Heart right ventricle (tissue), 16 donors: ENCODE measurements at places on chromosomes 11 and 22. TPM values are rescaled to one million over a fixed set of nuclear protein-coding genes. Genes with fewer than 3 reads are reported as not detected.
A peak's percentile ranks its signal among the peaks of the same experiment; 100 is the strongest.

BCO2 gene
- polyA plus RNA-seq = 132 TPM

- no peak for DNase-seq
These were observed 207.5 kb downstream of the ETS1 start for GRCh38 chr11:128379587-128380580.

- DNase-seq = no peak
These were observed 6.4 kb downstream of the MARK2 start for GRCh38 chr11:63845303-63845702.

DNA sequence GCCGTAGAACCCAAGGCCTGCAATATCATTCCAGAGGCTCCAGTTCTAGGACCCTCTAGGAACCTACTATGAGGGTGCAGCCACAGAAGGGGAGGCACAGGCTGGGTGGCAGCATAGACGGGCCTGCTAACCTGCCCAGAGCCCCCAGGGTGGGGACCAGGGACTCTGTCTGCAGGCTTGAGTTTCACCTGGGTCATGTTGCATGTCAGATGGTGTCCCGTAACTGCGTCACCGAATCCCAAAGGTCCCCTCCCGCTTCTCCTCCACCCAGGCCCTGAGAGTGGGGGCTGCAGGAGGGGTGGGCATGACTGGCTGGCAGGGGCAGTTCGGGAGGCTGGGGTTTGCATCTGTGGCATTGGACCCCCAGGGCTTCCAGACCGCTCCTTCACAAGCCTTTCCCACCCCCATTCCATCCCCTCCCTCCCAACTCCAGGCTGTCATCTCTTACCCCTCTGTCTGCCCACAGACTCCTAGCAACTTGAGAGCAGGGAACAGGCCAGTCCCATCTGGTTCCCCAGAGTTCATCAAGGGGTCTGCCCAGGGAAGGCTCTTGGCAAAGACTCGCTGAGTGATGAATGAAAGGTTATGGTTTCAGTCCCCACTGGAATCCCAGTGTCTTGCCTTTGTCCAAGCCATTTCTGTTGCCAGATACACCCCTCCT is 16.3 kb downstream of the MYO7A start:
- DNase-seq = no peak

DNA sequence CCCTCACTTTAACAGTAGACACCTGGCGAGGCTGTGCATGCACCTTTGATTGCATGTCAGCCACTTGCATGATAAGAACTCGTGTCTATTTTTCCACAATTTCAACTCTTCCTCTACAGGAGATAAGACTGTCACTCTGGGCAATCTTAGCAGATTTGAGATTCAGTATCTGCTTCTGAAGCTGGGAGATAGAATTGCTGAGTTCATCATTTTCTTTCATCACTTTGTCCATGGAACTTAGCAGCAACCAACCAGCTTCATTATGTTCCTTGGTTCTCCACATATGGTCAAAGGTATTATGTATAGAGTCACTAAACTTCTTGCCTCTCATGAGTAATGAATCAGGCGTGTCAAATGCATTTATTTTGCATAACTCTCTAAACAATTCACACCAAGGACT is 17.1 kb downstream of the MTNR1B start:
- no peak for DNase-seq

DNA sequence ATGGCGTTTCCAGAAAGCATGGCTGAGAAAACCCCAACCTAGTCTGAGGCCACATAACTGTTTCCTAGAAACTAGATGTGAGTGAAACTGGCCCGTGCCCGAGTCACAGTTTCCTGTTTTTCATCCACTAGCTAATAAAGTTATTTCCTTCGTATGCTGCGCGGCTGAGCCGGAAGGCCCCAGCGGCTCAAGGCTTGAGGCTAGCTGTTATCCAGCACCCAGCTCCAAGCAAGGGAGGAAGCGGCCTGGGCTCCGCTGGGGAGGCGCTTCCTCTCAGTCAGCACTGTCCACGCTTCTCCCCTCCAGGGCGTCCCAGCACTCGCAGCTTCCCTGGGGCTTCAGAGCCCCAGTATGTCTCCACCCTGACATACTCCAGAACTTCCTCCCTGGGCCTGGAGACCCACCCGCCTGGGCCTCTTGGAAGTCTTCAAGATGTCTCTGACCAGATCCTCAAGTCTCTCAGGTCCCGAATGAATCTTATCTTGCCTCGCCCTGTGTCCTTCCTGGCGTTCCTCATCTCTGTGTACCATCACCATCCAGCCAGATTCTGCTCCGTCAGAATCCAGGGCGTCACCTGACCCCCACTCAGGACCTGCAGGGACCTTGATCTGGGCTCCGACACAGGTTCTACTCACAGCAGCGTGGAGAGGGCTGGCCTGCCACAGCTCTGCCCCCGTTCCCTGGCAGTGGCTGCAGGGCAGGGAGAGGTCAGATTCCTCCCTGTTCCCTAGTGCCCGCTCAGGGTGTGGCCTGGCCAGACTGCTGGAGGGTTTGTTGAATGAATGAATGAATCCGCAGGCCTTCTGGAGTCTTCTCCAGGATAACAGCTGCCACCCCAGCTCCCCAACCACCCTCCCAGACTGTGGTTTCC is 81.9 kb downstream of the LRRC32 start:
- peak; percentile 77 for DNase-seq

- DNase-seq = no peak
These were observed 36.1 kb downstream of the ME3 start for GRCh38 chr11:86636275-86636674.

- no peak for DNase-seq
These were observed 14.2 kb downstream of the SAAL1 start for GRCh38 chr11:18091731-18092130.

- DNase-seq = no peak
These were observed 10.6 kb upstream of the MFRP start for GRCh38 chr11:119357074-119357473.

DNA sequence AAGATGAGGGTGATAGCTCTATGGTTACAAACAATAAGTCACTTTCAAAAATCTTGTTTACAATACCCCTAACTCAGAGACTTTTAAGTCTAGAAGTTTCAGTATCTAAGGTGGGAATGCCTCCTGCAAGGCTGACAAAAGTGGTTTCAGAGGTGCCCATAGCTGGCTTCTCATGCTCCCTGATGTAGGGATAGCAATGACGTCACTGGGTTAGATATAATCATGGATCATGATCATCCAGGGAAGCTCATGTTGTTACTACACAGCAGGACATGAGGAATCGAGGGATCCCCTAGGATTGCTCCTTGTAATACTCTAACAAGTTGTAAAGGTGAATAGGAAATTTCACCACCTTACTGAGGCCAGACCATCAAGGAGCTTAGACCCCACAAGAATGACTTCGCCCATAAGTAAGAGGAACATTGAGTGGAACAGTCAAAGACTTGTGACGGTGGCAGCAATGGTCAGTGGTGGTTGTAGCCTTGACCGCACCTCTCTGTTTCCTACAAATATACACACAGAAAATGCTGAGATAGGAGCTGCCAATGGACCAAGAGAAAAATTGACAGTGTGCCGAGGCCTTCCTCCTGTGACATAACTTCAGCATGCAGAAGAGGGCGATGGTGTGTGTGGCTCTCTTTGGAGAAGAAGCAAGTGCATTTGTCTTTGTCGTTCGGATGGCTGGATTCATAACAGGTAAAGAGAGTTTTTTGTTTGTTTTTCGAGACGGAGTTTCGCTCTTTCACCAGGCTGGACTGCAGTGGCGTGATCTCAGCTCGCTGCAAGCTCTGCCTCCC is 15.6 kb downstream of the APOL4 start:
- DNase-seq = no peak

- DNase-seq = no peak
These were observed 324.2 kb downstream of the DCDC1 start for GRCh38 chr11:31045335-31045734.

GRCh38 chr22:44955102-44955501 is 54.7 kb downstream of the PHF21B start:
- no peak for DNase-seq

HSPB2 gene
- polyA plus RNA-seq = 37.7 TPM

DNA sequence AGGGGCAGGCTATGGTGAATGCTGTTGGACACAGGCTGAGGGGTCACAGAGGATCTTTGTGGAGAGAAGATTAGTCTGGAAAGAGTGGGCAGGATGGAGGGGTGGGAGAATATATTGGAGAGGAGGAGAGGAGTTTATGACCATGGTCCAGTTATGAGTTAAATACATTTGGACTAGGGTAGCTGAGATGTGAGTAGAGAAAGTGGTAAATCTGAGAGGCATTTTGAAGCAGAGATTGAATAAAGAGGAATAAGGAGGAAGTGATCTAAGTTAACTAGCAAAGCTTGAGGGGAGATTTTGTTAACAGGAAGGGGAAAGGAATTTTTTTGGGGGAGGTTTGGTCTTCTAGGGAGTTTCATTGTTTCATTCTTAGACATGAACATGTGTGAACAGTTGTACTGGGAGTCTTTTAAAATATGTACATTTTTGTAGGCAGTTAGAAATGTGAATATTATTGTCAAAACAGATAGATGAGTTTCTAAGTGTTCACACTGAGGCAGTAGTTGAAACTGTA is 43.1 kb upstream of the EED start:
- no peak for DNase-seq

DNA sequence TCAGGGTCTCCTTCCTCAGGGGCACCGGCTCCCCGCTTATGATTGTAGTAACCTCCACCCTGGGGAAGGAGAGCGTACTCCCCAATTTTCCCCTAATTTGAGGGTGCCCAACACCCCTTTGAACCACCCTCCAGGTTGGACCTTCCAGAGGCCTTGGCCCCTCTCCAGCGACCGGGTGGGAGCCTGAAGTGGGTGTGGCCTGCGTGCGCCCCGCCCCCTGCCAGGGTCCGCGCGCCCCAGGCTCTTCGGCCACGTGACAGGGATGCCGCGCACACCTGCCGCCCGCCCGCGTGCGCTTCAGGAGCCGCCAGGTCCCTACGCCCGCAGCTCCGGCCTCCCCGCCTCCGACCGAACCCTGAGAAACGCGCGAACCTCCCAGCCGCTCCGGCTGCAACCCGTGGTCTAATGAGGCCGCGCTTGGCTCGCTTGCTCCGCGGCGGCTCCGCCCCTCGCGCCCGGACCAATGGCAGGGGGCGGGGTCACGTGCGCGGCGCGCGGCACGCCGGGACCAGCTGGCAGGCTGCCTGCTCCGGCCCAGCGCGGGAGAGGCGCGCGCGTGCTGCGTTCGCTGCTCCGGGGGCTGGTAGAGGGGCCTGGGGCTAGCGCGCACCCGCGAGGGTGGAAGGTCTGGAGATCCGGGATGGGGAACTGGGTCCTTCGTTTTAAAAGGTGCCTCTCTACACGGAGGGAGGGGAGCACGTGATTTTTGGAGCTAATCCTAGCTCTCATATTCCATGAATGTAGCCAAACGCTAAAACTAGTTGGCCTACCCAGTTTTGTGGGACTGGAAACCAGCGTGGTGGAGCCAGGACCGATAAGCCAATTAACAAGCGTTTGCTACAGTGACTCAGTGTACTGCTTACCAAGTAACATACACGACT is at the start of gene FOXRED2:
Gene FOXRED2 (minus strand): TSS at position 404 of the 881 bp plus-strand sequence. CDS start 618 bp downstream, outside the sequence.
- peak; percentile 92 for DNase-seq

DNA sequence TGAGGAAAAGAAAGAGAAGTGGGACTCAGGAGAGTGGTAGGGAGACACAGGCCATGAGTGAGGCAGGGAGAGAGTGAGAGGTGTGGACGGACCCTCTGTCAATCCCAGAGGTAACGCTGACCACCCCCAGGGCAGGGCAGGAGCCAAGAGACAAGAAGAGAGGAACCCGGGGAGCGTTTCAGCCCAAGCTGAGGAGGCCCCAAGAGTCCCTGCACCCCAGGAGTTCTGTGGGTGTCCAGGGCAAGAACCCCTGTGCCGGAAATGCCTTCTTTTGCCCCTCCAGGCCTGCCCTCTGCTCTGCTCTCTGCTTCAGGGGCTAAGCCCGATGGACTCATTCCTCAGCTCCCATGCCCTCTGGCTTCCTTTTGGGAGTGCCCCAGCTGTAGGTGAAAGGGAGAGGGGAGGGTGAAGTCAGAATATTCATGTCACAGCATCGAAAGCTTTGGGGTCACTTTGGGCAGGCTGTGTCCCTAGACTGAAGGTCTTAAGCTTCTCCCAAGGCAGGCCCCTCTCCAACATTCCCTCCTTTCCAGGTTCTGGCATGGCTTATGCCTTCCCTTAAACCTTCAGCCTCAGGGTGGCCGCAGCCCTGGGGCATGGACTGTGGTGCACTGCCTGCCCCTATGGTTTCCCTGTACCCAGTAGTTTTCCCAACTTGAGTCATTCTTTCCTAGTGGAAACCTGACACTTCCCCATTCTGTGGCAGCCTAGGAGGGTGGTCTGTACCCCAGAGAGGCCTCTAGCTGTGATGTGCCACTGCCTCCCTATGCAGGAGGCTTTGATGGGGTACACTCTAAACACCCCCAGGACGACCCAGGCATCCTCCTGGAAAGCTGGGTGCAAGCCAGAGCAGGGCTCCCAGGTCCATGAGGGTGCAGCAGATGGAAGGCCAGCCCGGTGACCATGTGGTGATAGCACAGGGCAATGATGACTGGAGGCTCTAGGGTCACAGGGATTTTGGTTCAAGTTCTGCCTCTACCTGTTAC is 27.1 kb downstream of the MYEOV start:
- no peak for DNase-seq

DNA sequence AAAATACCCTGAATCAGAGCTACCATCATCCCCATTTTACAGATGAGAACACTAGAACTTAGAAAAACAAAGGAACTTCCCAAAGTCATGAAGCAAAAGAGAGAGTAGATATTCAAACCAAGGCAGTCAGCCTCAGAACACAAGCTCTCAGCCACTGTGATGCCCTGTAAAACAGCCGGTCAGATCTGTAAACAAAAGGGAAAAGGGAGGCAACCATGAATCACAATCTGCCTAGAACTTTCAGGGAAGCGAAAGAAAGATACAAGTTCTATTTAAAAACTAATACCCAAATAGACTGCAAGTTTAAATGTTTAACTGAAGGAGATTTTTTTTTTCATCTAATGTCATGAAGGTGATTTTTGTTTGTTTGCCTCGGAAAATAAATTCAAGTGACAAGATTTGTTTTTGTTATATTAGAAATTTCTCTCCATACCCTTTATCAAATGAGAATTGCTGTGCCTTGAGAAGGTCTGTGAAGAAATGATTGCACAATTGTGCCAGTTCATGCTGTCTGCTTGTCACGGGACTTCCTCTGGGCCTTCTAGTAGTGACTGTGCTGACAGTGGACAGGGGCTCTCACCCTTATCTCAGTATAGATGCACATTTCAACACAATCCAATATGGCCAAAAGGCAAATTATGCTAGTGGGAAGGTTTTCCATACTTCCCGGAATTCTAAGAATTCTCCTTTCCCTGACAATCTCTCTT is 11.7 kb downstream of the SAA1 start:
- no peak for DNase-seq

FOLR3 gene
- not detected for polyA plus RNA-seq

- DNase-seq = no peak
These were observed 273.2 kb downstream of the DCDC1 start for GRCh38 chr11:31096191-31096805.

GRCh38 chr11:1603629-1604028 is 4.6 kb downstream of the KRTAP5-3 start:
- no peak for DNase-seq

- DNase-seq = no peak
These were observed 106.3 kb downstream of the ATXN10 start for GRCh38 chr22:45777852-45778375.

IGSF9B gene
- polyA plus RNA-seq = 37.2 TPM

GRCh38 chr11:72984453-72985077 is 157.6 kb downstream of the FCHSD2 start:
- no peak for DNase-seq
